ELR (cell line): ENCODE measurements at places on chromosomes 3 and 15.

GRCh38 chr3:99418209-99418635 is 220.2 kb upstream of the COL8A1 start:
- DNase-seq, result no peak

GRCh38 chr3:10371167-10371566 is 50.3 kb upstream of the SEC13 start:
- no peak for DNase-seq

DNA sequence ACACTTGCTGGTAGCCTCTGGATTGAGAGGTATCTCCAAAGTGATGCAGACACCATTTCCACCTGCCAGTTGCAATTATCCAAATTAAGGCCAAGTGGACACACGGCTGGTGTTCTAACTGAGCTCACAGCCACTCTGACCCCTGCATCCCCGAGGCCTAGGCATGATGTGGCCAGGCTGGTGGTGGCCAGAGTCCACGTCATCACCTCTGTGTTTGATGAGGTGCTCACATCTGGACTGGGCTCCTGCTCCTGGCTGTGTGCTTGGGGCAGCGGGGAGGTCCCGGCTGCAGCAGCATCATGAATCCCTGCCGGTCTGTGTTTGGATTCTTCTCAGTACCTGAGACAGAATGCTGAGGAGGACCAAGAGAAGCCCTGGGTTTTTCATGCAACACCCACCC is 4.9 kb downstream of the OXTR start:
- no peak for DNase-seq

DNA sequence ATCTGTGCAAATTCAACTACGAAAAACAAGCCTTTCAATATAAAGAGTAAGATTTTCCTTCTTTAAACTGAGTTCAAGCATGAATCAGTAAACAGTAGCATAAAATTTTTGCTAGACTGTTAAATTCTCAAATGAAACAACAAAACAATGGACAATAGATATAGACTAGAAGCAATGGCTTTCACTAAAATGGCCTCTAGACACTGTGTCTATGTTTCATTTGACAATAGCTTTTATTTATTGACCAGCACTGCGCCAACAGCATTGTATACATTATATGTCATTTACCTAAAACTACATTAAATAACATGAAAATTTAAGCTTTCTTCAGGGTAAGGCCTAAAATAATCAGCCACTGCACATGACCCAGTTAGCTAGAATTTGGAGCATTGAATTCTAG is 148.5 kb downstream of the DUT start:
- DNase-seq, result no peak

- DNase-seq, result no peak
Observed at GRCh38 chr3:19190602-19191001, 42.3 kb downstream of the KCNH8 start.

DNA sequence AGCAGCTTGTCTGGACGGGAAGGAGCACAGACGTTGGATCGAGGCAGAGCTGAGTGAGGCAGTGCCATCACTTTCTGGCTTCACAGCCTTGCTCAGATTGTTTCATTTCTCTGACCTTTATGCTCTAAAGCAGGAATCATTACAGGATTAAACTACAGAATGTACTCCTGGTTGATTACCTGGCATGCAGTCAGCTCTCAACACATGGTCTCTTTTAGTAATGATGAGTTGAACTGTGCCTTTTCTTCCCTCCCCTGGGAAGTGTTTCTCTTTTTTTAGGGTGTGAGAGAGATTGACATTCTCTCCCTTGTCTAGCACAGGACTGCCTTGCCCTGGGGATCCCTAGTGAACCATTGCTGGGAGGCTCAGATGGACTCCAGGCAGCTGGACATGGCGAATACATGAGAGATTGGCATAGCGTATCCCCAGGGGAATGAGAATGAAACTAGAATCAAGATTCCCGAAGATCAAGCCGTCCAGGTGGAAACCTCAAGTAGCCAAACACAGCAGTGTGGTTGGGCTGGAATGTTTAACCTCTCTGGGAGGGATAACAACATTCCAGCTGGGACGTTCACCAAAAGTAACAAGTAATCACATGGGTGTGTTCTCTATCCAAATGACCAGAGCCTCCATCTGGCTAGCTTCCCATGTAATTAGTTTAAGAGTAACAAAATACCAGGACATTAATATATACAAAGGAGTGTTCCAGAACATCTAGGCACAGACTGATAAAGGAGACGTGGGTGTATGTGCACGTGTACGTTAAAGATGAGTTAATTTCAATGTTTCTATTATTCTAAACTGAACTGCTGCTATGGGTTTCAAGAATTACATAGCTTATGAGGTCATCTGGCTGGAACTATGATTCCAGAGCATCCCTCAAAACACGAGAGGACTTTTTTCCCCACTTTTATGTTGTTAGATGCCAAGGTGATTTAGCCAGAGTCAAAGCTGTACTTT is 118.6 kb upstream of the NR2E3 start:
- DNase-seq, result peak; percentile 52

DNA sequence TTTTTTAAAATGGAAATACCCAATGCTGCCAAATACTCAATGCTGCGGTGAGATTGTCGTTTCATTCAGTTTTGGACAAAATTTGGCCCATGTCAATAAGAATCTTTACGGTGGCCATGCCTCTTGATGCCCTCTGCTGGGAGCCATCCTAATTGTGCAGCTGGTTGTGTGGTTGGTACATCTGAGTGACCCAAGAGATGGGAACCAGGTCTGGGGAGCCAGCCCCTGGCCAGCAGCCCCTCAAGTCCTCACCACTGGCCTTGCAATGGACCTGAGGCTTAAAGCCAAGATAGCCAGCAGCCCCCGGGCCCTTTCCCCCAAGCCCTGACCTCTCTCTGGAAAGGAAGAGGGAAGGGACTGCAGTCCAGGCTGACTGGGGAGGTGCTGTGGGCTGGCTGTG is 36.4 kb upstream of the ESYT3 start:
- no peak for DNase-seq

DNA sequence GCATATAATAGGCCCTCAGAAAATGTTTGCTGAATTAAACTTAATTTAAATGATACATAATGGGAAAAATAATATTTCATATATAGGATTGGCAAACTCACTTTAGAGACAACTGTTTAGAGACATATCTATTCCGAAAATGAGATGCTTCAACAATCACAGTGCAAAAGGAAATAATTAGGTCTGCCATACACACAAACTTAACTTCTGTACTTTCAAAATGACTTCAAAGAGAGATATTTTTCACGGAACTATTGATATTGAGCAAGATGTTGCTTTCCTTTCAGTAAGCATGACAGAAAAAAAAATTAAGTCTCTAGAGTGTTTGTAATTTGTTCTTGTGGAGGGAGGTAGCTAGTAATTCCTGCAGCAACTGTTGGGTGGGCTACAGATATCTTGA is 769.5 kb downstream of the TUSC7 start:
- DNase-seq, result no peak

GRCh38 chr3:196666001-196666867 is 26.7 kb downstream of the NRROS start:
- peak; percentile 74 for DNase-seq

DNA sequence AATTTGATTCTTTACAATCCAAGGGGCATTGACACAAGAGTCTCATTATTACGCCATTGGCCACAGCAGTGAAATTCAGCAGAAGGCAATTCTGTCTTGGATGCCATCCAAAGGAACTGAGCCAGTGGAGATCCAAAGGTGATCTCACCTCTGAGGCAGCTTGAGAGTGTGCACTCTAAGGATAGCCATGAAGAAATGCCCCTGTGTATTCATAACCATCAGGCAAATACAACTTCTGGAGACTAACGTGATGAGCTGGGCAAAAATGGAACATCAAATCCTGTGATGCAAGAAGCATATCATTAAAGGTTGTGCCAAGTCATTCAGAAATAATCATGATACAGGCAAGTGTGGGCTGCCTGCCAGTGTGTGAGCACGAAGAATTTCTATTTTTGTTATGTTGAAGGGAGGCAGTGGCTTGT is 41.4 kb downstream of the ROBO2 start:
- DNase-seq, result no peak

GRCh38 chr3:158494673-158495072 is 76.3 kb upstream of the MLF1 start:
- no peak for DNase-seq

DNA sequence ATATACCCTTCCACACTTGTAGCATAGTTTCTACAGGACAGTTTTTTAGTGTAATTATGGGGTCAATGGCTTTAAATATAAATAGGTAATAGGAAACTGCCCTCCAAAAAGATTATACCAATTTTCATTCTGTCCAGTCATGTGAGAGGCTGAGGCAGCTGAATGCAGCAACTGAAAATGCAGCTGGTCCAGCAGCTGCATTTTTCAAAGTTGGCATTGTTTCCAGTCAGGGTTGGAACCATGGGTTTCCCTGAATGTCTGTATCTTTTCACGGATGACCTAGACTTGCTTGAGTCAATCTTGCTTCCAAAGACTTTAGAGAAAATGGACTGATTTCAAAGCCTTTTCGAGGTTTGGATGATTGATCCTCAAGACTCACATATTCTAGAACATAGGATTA is 9.9 kb upstream of the KNL1 start:
- no peak for DNase-seq

GRCh38 chr3:157335233-157336076 is 101.2 kb upstream of the PTX3 start:
- DNase-seq, result peak; percentile 91

DNA sequence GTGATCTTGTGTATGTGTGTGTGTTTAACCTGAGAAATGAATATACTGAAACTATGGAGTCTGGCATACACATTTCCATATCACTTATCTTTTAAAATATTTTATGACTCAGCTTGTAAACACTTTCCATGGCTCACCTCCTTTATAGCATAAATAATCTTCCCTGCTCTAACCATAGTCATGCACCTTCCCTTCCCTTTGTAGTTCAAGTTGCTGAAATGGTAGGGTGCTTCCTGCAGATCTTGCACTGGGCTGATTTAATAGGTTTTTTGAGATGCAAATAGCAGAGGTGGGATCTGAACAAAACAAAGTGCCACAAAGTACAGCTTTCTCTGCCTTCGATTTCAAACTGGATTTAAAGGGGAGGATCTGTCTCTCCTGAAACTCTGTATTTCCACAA is 712.7 kb upstream of the LMCD1 start:
- DNase-seq, result no peak

DNA sequence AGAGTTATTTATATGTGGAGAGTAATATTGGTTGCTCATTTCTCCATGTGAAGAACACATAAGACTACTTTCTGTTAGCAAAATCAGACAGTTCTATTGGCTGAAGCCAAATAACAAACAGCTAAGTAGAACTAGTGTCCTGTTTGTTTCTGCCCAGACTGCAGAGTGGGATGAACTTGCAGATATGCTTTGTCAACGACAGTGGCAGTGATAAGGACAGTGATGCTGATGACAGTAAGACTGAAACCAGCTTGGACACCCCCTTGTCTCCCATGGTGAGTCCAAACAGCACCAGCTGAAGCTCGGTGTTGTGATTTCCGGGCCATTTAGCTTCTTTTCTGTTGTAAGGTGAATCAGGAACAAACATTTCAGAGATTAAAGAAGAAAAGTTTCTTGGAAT is 102.6 kb upstream of the IL12A start:
- no peak for DNase-seq

DNA sequence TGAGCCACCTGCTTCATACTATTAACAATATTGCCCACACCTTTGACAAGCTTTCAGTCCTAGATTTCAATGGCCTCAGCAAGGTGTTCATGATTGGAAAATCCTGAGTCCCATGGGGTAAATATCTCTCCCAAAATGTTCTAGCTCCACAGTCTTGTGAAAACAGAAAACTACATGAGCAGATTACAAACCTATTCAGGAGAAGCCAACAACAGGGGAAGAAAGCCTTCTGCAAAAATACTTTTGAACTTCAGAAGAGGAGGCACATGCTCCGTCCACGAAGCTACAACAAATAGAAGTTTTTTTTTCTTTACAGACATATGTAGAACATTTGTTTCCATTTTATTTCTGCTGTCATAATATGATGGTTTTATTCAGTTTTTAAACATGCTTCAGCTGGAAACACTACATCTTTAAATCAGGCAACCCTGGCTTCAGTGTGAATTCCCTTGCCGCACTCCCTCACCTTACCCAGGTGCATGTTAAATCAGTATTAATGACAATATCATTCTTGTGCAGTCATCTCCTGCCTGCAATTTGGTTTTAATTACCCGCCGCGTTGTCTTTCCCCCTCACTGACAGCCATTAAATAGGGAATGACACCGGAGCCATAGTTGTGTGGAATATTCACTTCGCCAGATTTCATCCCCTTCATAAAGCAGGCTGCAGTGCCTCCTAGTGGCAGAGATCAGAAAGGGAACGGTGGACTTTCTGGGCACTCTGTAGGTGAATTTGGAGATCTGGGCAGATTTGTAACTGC is 725.5 kb upstream of the ARRDC4 start:
- peak; percentile 57 for DNase-seq

DNA sequence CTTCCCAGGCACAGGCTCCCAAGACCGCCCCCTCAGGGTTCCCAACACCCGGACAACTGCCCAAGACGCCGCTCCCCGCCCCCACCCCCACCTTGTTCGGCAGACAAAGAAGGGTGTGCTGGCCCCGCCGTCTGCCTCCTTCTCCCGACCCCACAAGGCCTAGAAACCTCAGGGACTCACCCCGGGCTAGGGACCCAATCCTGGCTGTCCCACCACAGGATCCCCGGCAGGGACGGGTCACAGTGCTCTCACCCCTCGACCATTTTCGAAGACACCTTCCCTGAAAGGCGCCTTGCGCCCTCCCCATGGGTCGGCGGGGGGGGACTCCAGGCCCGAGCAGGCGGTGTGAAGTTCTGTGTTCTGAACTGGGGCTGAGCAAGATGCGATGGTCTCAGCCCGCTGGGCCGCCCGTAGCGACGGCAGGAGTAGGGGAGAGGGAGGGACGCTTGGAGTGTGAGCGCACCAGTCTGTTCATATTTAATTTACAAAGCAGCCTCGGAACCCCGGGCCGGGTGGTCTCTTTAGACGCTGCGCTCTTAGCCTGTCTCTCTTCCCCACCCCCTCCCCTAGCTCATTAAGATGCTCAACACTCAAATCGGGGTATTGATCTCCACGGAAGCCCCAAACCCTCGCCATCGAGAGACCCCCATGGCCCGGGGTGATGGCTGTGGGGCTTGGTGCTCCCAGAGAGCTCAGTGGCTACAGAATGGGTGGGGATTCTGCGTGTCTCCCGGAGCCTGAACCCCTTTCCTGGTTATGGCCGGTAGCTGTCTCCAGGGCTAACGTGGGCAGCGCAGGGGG is 1.4 kb upstream of the ISLR2 start:
- DNase-seq, result no peak

DNA sequence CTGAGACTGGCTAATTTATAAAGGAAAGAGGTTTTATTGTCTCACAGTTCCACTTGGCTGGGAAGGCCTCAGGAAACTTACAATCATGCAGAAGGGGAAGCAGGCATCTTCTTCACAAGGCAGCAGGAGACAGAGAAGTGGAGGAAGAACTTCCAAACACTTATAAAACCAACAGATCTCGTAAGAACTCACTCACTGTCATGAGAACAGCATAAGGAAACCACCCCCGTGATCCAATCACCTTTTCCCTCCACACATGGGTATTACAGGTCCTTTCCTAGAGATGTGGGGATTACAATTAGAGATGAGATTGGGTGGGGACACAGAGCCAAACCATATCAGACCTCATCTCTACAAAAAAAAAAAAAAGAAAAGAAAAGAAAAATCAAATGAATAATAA is 25.7 kb downstream of the CGGBP1 start:
- DNase-seq, result no peak

- DNase-seq, result no peak
Observed at GRCh38 chr3:118587037-118587741, 447.5 kb downstream of the IGSF11 start.
